Activated naive CD8-positive, alpha-beta T cell treated with anti-CD3 and anti-CD28 coated beads, Interleukin-2, amount 10 ng/mL, durations not matched to agents 7 days and 5 days (primary cell): ENCODE measurements at places on chromosomes 12 and 14. TPM values are rescaled to one million over a fixed set of nuclear protein-coding genes. Genes with fewer than 3 reads are reported as not detected.

Gene AQP6
- total RNA-seq: not detected

Gene PLEKHH1
- total RNA-seq: 1.0 TPM

Gene ARHGAP9
- total RNA-seq: 304 TPM

Gene MYO1H
- not detected for total RNA-seq

Gene NPAS3
- total RNA-seq: not detected

Gene ESRRB
- not detected for total RNA-seq

Gene KLHL33
- 3.6 TPM for total RNA-seq

DNA sequence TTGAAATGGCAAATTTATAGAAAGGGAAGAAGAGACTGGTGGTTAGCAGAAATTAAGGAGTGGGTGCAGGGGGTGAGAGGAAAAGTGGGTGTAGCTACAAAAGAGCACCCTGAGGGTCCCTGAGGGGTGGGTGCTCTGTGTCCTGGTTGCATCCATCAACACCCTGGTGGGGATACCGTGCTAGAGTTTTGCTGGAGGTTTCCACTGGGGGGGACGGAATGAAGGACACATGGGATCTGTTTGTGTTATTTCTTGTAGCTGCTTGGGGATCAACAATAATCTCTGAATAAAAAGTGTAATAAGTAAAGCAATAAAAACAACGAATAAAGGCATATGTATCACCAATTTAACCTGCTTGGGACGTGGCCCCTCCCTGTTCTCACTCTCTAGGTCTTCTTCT lies 175.3 kb downstream of the KIF26A start:
- no peak for DNase-seq

DNA sequence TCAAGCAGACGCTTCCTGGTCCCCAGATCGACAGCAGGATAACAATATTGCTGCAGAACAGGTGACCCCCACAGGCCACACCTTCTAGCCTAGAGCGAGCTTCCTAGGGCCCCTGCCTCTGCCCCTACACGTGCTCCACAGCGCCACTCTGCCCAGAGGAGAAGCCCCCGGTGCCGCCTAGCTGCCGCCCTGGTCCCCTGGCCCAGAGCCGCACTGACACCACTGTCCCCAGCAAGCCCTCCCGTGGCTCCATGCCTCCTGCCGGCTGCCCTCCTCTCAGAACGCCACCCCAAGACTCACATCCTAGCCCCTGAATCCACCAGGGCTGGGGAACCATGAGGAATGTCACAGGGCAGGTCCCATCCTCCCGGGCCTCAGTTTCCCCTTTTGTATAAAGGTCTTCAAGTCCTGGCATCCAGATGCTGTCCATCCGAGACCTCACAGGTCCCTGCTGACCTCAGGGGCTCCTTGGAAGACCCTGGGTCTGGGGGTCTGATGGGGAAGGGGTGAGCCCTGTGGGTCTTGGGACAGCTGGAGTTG lies 31.0 kb downstream of the JAG2 start:
- DNase-seq: no peak

GRCh38 chr14:84797326-84797725 lies 732.6 kb upstream of the FLRT2 start:
- DNase-seq: no peak

DNA sequence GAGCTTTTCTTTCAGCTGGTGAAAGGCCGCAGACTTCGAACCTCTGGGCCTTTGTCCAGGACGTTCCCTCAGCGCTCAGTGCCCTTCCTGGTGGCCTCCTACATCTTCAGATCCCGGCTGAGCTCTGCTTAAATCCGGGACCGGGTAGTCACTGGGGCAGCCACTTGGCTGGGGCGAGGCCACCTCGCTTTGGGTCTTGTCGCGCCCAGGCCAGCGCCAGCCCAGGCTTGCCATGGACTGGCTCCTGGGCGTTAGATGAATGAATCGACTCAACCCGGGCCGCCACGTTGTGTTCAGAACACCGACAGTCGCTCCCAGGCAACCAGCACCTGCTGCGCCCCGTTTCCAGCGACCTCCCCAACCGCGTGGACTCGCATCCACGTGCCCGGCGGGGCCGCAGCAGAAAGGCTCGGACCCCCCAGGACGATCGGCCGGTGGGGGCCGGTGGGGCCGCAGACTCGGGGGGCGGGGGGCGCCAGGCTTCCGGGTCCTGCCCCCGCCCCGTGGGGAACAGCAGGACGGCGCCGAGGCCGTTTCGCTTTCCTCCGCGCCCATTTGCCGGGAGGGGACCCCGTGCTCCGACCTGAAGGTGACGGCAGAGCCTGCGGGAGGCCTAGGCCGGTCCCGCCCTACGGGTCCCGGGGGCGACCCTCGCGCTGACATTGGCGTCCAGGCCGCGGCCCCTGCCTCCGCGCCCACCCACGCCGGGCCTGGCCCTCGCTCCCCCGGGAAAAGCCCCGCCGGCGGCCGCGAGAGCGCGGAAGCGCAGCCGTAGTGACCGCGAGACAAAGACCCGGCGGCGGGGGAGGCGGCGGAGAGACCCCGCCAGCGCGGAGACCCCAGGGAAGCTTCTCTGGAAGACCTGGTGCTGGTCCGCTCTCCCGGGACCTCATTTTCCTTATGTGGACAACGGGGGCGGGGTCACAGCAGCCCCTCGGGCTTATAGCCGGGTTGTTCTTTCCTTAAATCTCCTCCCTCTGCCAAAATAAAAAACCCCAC lies 37.3 kb upstream of the RCOR1 start:
- peak; percentile 79 for DNase-seq

GRCh38 chr14:65179918-65180724 lies 77.8 kb upstream of the MAX start:
- no peak for DNase-seq

- DNase-seq: no peak
Observed at GRCh38 chr12:115640929-115641328, 636.6 kb downstream of the MED13L start.

GRCh38 chr12:1606021-1606622 lies 11.7 kb upstream of the FBXL14 start:
- no peak for DNase-seq

GRCh38 chr14:63474111-63474510 lies 69.1 kb downstream of the PPP2R5E start:
- DNase-seq: no peak

DNA sequence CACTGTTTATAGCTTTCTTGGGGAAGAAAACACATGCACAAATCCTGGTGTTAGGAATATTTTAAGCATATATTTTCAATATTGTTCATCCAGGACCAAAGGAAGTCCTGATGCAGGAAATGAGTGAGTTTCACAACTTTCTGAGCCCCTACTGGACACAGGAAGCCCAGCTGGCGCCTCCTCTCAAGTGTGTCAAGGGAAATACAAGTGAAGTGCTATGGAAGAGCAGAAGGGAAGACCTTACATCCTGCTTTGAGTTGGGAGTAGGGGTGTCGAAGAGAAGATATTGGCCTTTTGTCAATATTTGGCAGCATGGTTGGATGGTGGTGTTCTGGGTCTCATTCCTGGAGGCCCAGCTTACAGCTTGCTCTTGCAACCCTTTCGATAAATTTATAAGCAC lies 66.1 kb upstream of the ZDHHC17 start:
- no peak for DNase-seq

GRCh38 chr12:98574110-98574509 lies 19.4 kb upstream of the SLC25A3 start:
- DNase-seq: no peak

DNA sequence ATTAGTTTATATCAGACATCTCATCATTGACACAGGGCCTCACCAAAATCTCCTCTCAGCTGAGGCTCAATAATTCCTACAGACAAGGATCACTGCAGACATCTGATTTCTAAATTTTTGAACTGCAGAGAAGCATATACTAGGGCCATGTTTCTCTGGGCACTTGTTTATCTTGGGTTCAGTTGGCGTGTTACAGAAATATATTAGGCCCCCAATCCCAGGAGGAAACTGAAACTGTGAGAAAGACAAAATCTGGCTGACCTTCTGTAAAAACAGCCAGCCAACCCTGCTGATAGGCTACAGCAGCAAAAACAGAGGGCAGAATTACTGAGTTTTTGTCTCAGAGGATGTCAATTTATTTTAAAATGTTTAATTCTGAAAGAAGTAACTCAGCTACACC lies 634.6 kb downstream of the ETNK1 start:
- no peak for DNase-seq

- DNase-seq: no peak
Observed at GRCh38 chr12:40569626-40570179, 122.5 kb upstream of the CNTN1 start.

- DNase-seq: no peak
Observed at GRCh38 chr14:103547941-103548462, 14.5 kb downstream of the BAG5 start.

DNA sequence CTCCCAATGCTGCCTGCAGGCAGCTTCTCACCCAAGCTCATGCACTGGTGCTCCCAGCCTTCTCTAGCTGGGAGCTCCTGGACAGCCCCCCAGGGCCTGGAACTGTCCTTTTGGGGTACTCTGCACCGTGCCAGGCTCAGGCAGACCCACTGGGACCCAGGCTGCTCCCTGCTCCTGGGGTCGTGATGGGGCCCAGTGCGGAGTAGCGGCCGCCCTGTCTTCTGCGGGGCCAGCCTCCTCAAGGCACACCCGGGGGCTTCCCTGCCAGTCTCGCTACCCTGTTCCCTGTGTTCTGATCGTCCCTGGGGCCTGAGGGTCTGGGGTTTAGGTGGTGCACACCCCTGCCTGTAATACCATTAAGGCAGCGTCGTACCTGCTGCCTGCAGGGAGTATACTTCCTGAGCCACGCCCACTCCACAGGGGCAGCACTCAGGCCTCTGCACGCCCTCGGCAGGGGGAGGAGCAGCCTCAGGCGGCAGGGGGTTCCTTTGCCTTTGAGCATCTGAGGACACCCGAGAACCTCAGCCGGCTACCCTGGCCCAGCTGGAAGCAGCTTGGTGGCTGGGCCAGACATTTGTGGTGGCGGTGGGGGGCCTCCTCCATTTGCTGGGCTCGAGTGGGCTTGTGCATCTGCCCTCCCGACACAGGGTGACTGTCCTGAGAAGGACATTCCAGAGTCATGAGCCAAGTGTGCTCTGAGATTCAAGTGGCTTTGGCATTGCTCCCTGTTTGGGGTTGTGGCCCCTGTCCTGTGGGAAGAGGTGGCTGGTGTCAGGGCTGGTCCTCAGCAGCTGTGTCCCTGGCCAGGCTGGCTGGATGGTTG lies 9.2 kb upstream of the CRIP2 start:
- no peak for DNase-seq

DNA sequence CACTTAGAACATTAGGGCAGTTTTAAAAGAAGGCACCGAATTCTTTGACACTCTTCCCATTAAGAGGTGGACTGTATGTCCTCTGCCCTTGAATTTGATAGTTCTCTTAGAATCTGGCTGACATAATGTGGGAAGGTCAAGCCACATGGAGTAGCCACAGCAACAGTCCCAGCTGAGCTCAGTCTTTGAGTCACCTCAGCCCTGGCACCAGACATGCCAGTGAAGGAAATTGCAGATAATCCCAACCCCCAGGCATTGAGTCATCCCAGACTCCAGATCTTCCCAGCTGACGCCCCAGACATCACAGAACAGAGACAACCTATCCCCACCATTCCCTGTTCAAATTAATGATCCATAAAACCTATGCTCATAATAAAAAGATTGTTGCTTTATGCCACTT lies 83.4 kb downstream of the GTF2A1 start:
- DNase-seq: no peak

- no peak for DNase-seq
Observed at GRCh38 chr12:13536219-13536910, 339.8 kb downstream of the EMP1 start.

DNA sequence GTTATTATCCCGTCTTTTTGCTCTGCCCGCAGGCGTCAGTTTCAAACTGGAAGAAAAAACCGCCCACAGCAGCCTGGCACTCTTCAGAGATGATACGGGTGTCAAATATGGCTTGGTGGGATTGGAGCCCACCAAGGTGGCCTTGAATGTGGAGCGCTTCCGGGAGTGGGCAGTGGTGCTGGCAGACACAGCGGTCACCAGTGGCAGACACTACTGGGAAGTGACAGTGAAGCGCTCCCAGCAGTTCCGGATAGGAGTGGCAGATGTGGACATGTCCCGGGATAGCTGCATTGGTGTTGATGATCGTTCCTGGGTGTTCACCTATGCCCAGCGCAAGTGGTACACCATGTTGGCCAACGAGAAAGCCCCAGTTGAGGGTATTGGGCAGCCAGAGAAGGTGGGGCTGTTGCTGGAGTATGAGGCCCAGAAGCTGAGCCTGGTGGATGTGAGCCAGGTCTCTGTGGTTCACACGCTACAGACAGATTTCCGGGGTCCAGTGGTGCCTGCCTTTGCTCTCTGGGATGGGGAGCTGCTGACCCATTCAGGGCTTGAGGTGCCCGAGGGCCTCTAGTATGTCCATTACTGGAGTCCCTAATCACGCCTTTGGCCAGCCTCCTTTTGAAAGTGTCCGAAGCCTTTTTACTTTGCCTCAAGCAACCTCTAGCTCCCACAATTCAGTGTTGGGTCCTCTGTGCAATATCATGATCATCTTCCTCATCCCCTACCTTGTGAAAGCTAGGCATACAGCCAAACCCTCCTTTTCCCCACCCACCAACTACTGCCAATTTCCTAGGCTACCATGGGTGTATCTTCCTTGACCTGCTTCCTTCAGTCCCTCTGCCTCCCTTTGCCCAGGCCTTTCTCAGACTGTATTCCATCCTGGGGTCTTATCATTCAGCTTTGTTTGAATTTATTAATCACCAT lies 891 bp downstream of the SPRYD4 start:
- peak; percentile 32 for DNase-seq

DNA sequence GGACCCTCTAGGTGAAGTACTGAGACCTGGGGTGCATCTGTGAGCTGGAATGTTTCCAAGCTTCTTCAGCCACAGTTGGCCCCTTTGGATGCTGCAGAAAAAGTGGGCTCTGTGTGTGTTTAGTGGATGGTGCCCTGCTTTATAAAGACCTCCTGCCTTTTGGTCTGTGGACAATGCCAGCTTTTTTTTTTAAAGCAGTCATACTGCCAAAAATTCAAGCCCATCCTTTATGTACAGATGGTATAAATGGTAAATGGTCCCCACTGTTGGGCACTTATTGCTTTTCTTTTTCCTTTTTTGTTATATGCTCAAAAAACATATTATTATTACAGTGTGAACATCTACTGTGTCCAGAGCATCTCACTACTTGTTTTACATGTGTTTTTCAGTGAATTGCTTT lies 81.1 kb downstream of the SMOC1 start:
- no peak for DNase-seq

- DNase-seq: peak; percentile 81
Observed at GRCh38 chr12:8045952-8046944, 13.7 kb downstream of the FOXJ2 start.

DNA sequence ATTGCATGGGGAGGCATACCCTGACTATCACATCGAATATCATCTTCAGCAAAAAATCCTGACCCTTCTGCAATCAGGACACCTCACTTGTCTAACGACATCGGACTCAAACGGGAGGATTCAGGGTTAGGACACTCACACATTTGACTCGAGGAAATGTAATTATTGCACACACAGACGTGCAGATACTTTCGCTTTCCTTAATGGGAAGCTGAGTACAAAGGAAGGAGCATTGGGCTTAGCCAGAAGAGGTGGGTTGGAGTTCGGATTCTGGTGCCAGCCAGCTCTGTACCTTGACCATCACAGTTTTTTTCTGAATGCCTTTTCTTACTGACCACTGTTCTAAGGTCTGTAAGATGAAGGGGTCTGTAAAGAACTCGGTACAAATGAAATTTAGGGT lies 260.4 kb downstream of the GALC start:
- no peak for DNase-seq

GRCh38 chr14:39873791-39874190 lies 441.6 kb upstream of the FBXO33 start:
- DNase-seq: no peak

- DNase-seq: no peak
Observed at GRCh38 chr12:42125388-42125767, 19.3 kb downstream of the GXYLT1 start.
